ENCODE measurements at places on chromosomes 6 and 20.

- no peak for DNase-seq
Measured at GRCh38 chr20:34337544-34337943, 25.5 kb upstream of the ITCH start.

- no peak for DNase-seq
Measured at GRCh38 chr20:33857722-33858563, 46.8 kb downstream of the CHMP4B start.

DNA sequence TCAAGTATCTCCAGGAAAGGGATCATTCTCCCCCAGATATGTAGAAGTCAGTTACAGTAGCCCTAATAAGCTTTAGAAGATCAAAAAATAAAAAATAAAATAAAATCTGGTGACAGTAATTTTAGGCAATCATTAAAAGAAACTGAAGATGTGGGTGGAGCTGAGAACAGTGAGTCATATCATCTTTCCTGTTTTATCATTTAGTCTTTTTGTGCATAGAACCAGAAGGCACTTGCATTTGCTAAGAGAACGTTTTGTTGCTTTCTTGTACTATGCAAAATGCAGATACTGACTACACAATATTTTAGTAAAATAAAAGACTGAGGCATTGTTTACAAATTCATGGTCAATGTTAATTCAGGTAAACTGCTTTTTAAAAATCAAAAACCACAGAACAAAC lies 497.4 kb upstream of the EPHA7 start:
- no peak for DNase-seq

DNA sequence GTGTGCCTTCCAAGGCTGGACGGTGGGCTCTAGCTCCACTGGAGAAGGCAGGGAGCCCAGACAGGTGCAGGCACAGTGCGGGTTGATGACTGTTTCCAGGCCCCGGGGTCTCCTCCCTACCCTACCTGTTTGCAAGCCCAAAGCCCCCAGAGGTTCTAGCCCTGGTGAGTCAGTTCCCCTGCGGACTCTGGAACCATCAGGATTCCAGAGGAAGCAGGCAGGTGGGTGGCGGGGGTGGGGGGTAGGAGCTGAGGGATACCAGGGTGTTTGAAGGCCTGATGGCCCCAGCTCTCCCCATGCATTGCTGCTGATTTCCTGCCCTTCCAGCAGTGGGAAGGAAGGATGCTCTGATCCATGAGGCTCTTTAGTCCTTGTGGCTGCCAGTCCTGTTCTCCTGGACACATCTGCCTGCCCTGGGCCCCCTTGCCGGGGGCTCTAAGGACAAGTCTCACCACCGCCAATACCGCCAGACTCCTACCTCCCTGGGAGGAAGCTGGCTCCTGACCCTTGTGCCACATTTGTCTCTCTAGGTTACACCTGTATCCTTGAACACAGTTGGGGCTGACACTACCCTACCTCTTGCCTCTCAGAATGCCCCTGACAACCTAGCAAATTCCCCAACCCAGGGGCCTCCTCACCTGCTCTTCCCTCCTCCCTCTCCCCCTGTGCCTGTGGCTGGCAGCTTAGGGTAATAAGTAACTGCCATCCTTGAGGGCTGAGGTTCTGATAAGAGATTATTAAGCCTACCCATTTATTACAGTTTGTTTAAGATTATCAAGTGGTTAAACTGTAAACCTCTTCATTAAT lies 21.7 kb downstream of the KCNK5 start:
- DNase-seq: no peak

- no peak for DNase-seq
Measured at GRCh38 chr20:60255415-60255814, 297.2 kb downstream of the CDH26 start.

- no peak for DNase-seq
Measured at GRCh38 chr20:46903937-46904336, 9.3 kb downstream of the EYA2 start.

DNA sequence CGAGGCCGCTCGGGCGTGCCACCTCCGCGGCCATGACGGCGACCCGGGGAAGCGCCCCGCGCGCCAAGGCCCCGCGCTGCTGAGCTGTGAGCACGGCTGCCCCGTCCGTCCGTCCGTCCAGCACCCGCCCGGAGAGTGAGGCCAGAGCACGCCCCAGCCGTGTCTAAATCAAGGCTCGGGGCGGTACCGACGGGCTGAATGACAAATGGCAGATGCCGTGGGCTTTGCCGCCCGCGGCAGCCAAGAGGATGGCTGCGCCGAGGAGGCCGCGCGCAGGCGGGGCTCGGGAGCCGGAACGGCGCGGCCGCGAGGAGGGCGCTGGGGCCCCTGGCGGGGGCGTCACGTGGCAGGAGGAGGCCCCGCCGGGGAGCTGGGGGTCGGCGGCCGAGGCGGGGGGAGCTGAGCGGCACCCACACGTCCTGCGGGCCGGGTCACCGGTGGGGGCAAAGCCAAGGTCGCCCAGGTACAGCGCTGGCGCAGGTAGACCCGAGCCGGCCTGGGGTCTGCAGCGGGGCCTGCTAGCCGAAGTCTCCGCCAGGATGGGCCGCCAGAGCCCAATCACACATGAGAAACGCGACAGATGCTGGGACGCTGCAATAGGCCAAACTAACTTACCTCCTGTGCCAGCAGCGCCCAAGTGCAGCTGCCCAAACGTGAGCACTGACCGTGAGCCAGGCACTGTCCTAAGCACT lies at the start of gene PLAGL1:
PLAGL1 (minus strand) TSS at position 140 of the 692 bp plus-strand sequence. CDS start 60,123 bp downstream, outside the sequence.
- peak; percentile 73 for DNase-seq

GRCh38 chr20:20677186-20677585 lies 35.3 kb downstream of the RALGAPA2 start:
- no peak for DNase-seq

DNA sequence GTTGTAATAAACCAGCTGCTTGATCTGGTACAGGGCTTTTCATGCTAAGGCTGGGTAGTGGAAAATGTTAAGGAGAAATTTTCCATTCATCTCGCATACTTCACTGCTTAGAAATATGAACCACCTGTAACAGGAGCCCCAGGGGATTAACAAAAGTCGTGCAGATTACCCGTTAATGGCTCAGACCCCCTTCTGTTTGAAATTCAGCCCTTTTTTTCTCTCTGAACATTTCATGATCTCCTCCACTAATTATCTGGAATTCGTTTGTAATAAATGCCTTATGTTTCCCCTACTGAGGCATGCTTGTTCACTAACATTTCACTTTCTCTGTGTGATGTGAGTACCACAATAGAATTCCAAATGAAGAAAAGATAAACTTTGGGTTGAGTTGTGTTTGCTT lies 336.4 kb upstream of the HSF2 start:
- no peak for DNase-seq

- no peak for DNase-seq
Measured at GRCh38 chr6:165597821-165598220, 65.2 kb downstream of the PDE10A start.

DNA sequence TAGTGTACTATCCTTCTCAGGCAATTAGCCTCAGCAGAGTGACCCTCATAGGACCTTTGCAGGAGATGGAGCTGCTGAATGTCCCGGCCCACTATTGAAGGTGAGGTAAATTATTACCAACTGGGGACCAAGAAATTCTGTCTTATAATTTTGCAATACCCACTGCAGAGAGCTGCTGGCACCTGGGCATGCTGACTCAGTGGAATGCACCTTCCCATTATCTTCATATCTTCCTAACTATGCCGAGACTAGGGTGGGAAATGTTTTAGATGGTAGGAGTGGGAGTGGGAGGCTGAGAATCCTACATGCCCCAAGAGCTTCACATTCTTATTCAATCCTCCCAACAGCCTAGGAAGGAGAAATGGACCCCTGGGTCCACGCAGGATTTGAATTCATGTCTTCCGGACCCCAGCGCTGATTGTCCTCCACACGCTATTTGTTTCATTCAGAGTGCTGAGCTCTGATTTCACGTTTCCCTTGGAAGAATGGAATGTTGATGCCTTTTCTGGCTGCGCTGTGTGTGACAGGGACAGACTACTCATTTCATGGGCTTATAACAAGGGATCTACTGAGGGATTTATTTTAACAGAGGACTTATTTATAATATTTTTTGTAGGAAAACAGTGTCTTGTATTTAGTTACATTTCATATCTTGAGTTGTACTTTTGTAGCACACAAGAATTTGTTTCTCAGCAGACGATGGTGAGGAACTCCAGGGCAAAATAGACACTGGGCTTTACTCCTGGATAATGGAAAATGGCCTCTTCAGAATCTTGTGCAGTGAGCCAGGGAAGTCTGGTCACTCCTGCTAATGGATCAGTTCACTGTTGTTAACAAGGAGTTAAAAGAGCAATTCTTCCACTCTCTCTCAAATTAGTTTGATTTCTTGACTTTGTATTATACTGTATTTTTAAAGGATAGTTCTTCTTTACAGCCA lies 66.4 kb downstream of the FYN start:
- no peak for DNase-seq

GRCh38 chr6:20479526-20479925 lies 54.7 kb upstream of the CDKAL1 start:
- no peak for DNase-seq

- no peak for DNase-seq
Measured at GRCh38 chr6:52164319-52165094, 21.7 kb upstream of the IL17A start.

- no peak for DNase-seq
Measured at GRCh38 chr6:109498936-109499335, 15.9 kb upstream of the ZBTB24 start.

- peak; percentile 54 for DNase-seq
Measured at GRCh38 chr6:138231381-138231886, 13.1 kb upstream of the PBOV1 start.

GRCh38 chr20:33391722-33392415 lies 9.4 kb downstream of the CDK5RAP1 start:
- DNase-seq: peak; percentile 56

GRCh38 chr6:107531868-107532267 lies 42.0 kb downstream of the SOBP start:
- no peak for DNase-seq

DNA sequence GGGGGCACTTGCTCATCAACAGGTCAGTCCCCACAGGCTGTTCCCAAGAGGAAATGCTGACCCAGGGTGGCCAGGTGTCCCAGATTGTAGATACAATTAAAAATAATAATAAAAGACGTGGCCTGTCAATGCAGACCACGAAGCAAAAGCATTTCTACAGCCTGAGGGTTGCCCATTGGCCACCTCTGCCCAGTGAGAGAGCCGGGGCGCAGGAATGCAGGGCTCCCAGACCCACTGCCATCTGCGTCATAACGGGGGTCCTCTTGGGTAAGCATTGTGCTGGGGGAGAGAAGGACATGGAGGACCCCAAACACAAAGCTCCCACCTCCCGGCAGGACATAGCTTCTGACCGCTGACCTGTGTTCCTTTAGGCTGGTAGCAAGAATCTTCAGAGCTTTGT lies 22.9 kb upstream of the AFDN start:
- DNase-seq: no peak

DNA sequence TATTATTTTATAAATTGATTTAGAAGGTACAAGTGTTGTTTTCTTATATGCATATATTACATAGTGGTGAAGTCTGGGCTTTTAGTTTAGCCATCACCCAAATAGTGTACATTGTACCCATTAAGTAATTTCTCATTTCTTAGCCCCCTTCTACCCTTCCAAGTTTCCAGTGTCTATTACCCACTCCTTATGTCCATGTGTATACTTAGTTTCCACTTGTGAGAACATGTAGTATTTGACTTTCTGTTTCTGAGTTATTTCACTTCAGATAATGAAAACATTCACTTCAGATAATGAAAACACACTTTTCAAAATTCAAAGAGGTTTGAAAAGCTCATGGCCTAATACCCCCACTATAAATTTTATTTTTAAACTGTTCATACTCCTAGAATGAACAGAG lies 14.5 kb downstream of the DEFB125 start:
- DNase-seq: no peak

DNA sequence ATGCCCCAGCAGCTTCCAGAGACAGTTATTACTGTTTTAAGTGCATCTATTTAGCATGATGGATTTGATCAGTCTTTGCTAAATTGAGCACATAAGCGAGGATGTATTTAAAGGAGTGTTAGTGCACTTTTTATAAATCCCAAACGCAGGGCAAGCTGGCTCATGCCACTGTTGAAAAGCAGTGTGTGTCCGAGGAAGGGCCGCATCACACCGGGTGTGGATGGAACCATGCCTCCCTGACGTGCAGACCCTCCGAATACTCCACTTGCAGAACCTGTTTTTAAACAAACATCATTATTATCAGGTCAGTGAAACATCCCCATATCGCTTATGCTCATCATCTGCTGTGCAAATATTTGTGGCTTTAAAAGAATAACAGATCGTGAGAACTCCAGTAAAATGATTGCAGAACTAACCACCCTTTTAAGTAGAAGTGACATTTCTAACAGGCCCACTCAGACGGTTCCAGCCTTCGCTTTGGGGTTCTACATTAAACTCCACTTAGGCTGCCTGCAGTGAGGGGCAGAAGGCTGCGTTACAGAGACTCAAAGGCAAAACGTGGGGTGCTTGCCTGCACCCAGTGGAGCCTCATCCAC lies 190.1 kb downstream of the CDH4 start:
- peak; percentile 64 for DNase-seq

- DNase-seq: peak; percentile 53
Measured at GRCh38 chr6:158408552-158409130, 96.4 kb downstream of the TULP4 start.

GRCh38 chr6:49739423-49739822 lies 4.8 kb downstream of the CRISP3 start:
- DNase-seq: no peak

DNA sequence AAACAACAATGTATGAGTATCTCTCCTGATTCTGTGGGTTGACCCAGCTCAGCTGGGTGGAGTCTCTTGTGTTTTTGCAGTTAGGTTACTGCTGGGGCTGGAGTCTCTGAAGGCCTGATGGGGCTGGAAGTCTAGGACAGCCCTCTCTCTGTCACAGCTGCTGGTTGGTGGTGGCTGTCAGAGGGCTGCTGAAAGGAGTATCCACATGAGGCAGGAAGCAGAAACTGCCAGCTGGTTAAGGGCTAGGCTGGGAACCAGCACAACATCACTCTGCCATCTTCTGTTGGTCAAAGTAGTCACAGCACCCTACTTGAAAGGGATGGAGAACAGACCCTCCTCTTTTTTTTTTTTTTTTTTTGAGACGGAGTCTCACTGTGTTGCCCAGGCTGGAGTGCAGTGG lies 10.0 kb upstream of the PACSIN1 start:
- DNase-seq: no peak

DNA sequence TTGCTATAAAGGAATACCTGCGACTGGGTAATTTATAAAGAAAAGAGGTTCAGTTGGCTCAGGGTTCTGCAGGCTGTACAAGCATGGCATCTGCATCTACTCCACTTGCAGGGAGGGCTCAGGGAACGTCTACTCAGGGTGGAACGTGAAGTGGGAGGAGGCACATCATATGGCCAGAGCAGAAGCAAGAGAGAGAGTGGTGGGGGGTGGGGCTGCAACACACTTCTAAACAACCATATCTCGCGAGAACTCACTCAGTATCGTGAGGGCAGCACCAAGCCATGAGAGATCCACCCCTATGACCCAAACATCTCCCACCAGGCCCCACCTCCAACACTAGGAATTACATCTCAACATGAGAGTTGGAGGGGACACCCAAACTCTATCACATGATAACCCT lies 109.8 kb upstream of the SCAF8 start:
- DNase-seq: no peak

Measured in mesenchymal stem cell (in vitro differentiated cells and primary cell).